ENCODE measurements at places on chromosomes 2 and 18.

DNA sequence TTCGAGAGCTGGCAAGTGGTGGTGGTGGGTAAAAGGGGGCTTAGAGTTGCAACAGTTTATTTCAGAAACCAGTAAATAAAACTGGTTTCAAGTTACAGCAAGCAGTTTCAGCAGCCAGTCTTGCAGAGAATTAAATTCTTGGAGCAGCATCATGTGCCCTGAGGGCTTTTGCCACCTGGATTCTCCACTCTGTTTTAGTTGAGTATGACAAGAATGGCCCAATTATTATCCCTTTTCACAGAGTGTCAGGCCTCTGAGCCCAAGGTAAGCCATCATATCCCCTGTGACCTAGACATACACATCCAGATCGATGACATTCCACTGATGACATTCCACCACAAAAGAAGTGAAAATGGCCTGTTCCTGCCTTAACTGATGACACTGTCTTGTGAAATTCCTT is 72.8 kb upstream of the FANCL start:
- no peak overlapping the region for H3K4me3 ChIP-seq
- no peaks in the 10 kb centered on the region for H3K4me1 ChIP-seq
- no peaks in the 10 kb centered on the region for H3K36me3 ChIP-seq
- no peaks in the 10 kb centered on the region for H3K27me3 ChIP-seq
- H3K27ac ChIP-seq, result no peak overlapping the region

DNA sequence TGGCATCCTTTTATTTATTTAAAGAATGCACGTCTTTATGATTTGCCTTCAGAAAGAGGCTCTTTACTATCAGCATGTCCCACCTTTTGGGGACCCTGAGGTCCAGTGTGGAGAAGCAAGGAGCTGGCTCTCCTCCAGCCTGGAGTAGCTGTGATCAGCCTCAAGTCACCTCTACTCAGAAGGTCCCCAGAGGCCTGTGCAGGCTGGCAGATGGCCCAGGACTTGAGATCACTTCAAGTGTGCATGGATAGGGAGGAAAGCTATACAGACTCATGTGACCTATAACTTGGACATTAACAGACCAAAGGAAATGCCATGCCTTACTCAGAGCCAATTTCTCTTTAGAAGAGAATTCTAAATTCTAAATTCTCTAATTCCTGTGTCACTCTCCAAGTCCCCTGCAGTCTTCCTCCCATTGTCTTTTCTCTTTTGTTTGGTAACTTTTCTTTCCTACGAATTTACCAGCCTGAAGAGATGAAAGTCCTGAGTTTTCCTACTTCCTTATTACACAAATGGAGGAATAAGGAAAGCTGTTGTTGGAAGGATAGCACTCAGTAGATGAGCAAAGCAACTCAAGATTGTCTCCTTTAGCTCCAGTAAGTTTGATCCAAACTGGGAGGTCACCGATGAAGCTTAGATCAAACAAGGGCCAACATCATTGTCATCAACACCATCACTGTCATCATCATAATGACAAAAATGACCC is 163.9 kb downstream of the GFPT1 start:
- no peak for DNase-seq
- no peak overlapping the region for H3K4me3 ChIP-seq
- H3K4me1 ChIP-seq, result no peaks in the 10 kb centered on the region
- no peaks in the 10 kb centered on the region for H3K27me3 ChIP-seq

DNA sequence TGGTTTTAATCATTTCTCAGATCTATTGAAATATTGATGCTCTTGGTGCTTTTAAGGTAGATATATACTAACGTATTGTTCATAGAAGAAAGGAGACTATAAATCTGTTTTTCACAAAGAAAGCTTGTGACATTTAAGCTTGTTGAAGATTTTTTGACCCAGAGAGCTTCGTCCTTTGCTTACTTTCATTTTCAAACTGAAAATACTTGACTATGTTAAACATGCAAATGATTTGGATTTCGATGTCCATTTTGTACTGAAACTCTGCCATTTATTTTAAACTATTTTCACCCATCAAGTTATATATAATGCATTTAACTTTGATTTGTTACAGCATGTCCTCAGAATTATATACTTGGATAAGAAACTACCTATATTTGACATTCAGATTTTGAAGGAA is 85.2 kb downstream of the SLC4A10 start:
- H3K36me3 ChIP-seq, result no peaks in the 10 kb centered on the region
- no peak for DNase-seq
- H3K27me3 ChIP-seq, result no peaks in the 10 kb centered on the region
- H3K4me1 ChIP-seq, result no peaks in the 10 kb centered on the region
- H3K4me3 ChIP-seq, result no peak overlapping the region
- H3K27ac ChIP-seq, result no peak overlapping the region

GRCh38 chr2:54500404-54501205 is 44.5 kb downstream of the SPTBN1 start:
- no peak for DNase-seq
- H3K4me3 ChIP-seq, result no peak overlapping the region
- H3K4me1 ChIP-seq, result no peaks in the 10 kb centered on the region
- H3K36me3 ChIP-seq, result no peaks in the 10 kb centered on the region
- no peak overlapping the region for H3K27ac ChIP-seq
- no peaks in the 10 kb centered on the region for H3K27me3 ChIP-seq

- H3K4me1 ChIP-seq, result no peaks in the 10 kb centered on the region
- no peak for DNase-seq
- no peak overlapping the region for H3K4me3 ChIP-seq
- H3K36me3 ChIP-seq, result no peaks in the 10 kb centered on the region
Observed at GRCh38 chr2:238560234-238560633, 133.5 kb downstream of the ASB1 start.

DNA sequence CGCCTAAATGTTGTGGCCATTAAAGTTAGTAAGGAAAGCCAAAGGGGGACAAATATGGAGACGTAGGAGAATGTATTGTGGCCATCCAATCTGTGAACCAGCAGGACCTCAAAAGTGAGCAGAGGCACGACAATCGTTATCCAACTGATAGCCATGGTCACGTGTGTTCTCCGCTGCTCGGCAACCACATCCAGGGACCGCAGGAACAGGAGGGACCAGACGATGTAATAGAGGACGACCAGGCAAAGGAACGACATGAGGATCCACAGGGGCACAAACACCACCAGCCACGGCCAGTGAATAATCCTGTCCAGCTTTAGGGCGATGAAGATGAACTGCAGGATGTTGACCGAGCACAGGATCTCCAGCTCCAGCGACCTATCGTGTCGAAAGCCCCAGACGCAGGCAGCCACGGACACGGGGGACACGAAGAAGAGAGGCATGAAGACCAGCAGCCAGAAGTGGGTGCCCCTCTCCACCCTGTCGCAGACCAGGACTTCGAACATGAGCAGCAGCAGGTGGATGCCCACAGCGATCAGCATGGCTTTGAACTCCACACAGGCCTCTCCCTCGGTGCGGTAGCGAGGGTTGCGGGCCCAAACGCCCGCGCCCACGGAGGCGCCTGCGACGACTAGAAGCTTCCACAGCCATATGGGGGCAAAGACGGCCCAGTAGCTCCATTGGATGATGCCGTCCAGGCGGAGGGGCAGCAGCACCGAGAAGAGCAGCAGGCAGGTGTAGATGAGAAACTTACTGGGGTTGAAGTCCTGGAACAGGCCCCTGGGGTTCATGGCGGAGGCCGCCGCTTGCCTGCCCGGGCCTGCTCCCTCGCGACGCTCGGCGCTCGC is 790 bp downstream of the TMEM185B start:
- peak overlapping the region; percentile 81 for H3K27ac ChIP-seq
- DNase-seq, result no peak
- H3K36me3 ChIP-seq, result peaks cover 3% of the 10 kb centered on the region
- peak overlapping the region; percentile 56 for H3K4me3 ChIP-seq
- H3K27me3 ChIP-seq, result no peaks in the 10 kb centered on the region
- H3K4me1 ChIP-seq, result peaks cover 22% of the 10 kb centered on the region

- H3K36me3 ChIP-seq, result no peaks in the 10 kb centered on the region
- peaks cover 9% of the 10 kb centered on the region for H3K27me3 ChIP-seq
- H3K4me1 ChIP-seq, result peaks cover 47% of the 10 kb centered on the region
Observed at GRCh38 chr18:12258719-12259705, 4.9 kb downstream of the CIDEA start.
